ENCODE measurements at places on chromosomes 1 and 21.

DNA sequence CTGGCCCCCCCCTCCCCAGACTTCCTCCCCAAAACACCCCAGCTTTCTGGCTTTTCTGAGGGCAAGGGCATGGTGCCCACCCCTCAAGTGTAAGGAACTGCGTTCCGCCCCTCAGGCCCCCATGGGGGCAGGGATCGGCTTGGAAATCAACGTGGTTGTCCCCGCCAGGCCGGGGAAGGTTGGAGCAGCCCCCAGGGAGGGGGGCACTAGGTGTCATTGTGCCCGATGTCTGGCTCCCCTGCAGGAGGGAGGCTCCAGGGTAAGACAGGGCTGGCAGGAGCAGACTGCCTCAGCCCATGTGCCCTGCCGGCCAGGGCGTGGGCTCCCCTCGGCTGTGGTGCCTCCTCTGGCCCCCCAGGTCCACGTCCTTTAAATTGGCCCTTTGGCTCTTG is 7.4 kb upstream of the TFAP2E start:
- no peak for DNase-seq

GRCh38 chr1:2789164-2789985 is 12.1 kb downstream of the TTC34 start:
- no peak for DNase-seq

GRCh38 chr1:31201931-31202360 is 37.7 kb downstream of the NKAIN1 start:
- no peak for DNase-seq

DNA sequence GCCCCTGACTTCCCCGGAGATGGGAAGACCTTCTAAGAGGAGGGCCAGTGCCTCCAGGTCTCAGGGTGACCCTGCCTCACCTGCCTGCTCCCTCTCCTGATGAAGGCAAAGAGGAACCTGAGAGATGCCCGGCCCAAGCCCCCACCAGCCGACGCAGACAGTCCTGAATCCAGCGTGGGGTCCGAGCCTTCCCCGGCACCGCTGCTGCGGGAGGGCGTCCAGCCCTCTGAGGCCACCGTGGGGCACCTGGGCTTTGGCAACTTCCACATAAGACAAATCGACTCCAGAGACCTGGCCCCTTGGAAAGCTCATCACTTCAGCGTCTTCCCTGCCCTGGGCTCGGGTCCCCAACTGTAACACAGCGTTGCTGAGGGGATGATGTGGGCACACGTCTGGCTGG is 122.2 kb downstream of the CASZ1 start:
- no peak for DNase-seq

GRCh38 chr1:46619656-46620258 is 3.1 kb upstream of the MOB3C start:
- no peak for DNase-seq

DNA sequence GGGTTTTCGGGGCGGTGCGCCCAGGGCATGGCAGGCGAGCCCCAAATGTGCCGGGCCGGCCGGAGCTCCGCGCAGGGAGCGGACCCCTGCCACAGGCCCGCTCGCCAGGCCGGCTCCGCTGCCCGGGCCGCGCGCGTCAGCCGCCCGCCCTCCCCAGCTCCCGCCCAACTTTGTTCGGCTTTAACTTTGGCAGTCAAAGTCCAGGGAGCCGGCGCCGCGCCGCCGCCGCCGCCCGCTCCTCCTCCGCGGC is 488 bp downstream of the SLC35D1 start:
- no peak for DNase-seq

GRCh38 chr1:6178751-6179563 is 1.2 kb downstream of the CHD5 start:
- no peak for DNase-seq

DNA sequence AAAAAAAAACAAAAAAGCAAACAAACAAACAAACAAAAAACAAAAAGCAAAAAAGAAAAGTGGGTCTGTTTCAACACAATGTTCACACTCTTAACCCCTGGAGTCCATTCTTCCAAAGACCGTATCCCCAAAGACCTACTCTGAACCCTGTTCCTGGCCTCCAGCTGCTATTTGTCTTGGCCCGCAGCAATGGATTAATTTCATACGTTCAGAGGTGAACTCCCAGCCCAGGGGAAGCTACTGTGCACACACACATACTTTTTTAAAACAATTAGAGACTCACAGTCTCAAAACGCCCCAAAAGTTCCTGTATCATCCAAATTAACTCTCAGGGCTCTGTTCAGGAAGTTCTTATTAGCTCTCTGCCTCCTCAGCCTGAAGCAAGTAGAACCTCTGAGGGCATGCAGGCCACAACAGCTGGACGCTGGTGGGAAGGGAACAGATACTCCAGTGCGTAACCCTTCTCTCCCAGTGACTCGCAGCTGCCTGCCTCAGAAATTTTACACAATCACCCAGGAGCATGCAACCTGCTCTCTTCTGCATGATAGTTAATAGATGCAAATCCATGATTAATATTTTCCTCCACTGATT is 395.4 kb downstream of the RRAGC start:
- no peak for DNase-seq

DNA sequence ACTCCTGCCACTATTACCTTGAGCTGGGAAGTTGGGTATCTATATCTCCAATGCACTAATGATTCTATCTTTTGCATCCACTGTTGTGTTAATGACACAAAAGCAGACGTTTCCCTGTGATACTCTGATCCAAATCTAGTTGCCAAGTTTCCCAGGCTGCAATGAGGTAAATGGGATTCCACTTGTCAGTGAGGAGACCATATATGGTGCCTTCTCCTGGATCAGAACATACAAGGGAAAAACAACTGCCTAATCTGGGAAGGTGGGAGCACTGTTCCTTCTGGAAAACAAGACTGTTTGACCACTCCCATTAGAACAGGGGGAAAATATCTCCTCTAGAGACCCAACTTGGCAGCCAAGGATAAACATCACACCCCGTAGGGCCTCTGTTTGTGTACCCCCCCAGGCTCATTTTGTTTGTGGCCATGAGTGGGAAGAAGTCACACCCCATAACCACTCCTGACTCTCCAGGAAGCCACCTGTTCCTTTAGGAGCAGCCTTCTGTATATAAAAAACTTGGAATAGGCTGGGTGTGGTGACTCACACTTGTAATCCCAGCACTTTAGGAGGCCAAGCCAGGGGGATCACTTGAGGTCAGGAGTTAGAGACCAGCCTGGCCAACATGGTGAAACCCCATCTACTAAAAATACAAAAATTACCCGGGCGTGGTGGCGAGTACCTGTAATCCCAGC is 28.5 kb upstream of the SLC6A9 start:
- no peak for DNase-seq

DNA sequence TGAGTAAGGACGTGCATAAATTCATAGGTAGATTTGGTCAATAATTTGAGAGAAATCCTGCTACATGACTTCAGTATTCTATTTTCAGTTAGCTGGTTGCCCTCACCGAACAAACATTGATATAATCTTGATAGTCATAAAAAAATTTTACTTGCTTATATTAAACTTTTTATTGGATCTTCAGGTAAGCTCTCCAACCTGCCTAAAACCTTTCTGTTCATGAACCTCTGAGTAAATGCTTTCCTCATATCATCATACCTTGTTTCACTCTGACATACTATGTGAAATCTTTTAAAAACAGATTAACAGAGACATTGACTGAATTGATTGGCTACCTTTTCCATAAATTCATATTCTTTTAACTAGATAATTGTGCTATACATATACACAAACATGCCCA is 299.0 kb downstream of the NCAM2 start:
- no peak for DNase-seq

GRCh38 chr21:25568246-25568645 is 39.0 kb downstream of the MRPL39 start:
- DNase-seq, result peak; percentile 61

- DNase-seq, result no peak
Measured at GRCh38 chr1:245209658-245210435, 55.1 kb downstream of the KIF26B start.

DNA sequence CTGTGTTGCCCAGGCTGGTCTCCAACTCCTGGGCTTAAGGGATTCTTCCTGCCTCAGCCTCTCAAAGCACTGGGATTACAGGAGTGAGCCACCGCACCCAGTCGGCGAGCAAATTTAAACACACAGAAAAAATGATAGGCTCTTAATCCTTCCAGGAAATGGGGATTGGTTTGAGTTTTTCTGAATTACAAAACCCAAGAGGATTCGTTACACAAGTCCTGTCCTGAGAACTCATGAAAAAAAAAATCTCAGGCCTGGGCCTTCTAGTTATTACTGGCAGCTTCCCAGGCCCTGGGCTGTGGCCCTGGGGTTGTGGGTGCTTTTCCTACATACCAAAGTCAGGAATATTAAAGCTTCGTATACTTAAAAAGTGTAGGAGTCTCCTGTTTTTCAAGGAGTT is 6.3 kb upstream of the IFNGR2 start:
- DNase-seq, result no peak

GRCh38 chr1:55150880-55151588 is 64.1 kb downstream of the USP24 start:
- no peak for DNase-seq

- peak; percentile 75 for DNase-seq
Measured at GRCh38 chr21:45981151-45982091, at the start of gene COL6A1. Gene COL6A1 (plus strand): TSS chr21:45981770. CDS start chr21:45981851, 81 bp downstream.

GRCh38 chr1:43688594-43689000 is 18.7 kb upstream of the ST3GAL3 start:
- DNase-seq, result no peak

DNA sequence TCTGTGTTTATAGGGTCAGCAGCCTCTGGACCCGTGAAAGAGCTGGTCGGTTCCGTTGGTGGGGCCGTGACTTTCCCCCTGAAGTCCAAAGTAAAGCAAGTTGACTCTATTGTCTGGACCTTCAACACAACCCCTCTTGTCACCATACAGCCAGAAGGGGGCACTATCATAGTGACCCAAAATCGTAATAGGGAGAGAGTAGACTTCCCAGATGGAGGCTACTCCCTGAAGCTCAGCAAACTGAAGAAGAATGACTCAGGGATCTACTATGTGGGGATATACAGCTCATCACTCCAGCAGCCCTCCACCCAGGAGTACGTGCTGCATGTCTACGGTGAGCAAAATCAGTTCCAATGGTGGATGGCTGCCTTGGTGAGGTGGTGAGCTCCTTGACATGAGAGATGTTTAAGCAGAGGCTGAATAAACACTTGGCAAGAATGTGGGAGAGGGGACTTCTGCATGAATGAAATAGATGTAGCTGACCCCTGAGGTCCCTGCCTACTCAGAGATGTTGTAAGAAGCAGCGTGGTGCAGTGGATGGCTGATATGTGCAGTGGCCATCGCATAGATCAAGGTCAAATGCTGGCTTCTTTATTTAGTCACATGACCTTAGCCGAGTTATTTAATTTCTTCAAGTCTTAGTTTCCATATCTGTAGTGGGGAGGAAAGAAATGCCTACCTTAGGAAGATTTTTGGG is 9.3 kb downstream of the SLAMF7 start:
- no peak for DNase-seq

GRCh38 chr1:83805921-83806320 is 193.0 kb downstream of the TTLL7 start:
- DNase-seq, result no peak

- no peak for DNase-seq
Measured at GRCh38 chr1:177146499-177146898, 18.0 kb downstream of the ASTN1 start.

GRCh38 chr1:1204998-1205768 is 1.2 kb downstream of the TNFRSF18 start:
- peak; percentile 54 for DNase-seq

DNA sequence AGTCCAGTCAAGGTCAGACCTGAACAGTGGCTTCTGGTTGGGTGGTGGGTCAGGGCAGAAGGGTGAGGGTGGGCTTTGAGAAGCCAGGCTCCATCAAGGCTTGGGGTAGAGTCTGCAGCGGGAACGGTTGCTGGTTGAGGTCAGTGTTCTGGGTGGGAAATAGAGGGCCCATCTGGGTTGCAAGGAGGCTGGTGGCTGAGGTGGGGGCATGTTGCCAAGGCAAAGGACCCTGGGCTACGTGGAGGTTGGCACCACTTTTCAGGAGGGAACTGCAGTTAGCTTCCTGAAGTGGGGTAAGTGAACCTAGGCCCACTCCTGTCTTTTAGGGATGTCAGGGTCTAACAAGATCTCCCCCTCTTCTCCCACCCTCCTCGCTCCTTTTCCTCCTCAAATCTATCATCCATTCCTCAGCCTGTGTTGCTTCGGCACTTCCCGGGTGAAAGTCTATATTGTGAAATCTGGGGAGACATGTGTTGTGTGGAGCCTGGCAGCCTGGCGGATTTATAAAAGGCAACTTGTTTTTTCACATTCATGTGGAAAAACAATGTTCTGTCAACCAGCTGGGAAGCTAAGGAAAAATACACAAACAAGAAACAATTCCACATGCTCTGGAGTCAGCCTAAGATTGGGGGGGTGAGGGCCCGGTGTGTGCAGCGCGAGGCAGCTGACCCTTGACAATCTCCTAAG is 1.5 kb downstream of the IL22RA1 start:
- no peak for DNase-seq

- DNase-seq, result no peak
Measured at GRCh38 chr1:111921948-111922347, 67.5 kb downstream of the KCND3 start.

DNA sequence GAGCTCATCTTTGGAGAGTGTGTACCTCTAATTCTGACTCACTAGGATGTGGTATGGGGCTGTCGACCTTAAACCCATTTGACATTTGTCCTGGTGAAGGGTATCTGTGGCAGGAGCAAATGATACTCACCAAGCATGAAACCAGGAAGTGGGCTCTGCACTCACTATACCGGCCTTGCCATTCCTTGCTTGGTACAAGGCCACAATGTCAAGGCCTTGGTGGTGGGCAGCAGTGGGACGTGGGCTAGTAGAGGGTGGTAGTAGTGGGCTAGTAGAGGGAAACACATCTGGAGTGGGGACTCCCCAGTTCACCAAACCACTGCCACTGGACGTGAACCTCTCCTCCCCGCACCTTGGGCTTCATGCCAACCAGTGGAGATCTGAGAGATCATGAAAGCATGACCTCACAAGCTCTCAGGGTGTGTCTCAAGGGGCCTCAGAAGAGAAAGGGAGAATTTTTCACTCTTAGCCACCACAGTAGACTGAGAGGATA is 11.5 kb downstream of the TNFSF4 start:
- DNase-seq, result peak; percentile 50

- DNase-seq, result no peak
Measured at GRCh38 chr1:108067884-108068540, 103.0 kb upstream of the VAV3 start.

- DNase-seq, result no peak
Measured at GRCh38 chr21:33514229-33514628, 22.7 kb upstream of the DNAJC28 start.

GRCh38 chr1:29542548-29542947 is 306.2 kb downstream of the PTPRU start:
- DNase-seq, result no peak

- no peak for DNase-seq
Measured at GRCh38 chr1:118483245-118484006, 298.4 kb upstream of the SPAG17 start.

GRCh38 chr21:45839274-45839673 is 142.3 kb upstream of the COL6A1 start:
- no peak for DNase-seq
